ENCODE measurements at places on chromosomes 3 and 15.

DNA sequence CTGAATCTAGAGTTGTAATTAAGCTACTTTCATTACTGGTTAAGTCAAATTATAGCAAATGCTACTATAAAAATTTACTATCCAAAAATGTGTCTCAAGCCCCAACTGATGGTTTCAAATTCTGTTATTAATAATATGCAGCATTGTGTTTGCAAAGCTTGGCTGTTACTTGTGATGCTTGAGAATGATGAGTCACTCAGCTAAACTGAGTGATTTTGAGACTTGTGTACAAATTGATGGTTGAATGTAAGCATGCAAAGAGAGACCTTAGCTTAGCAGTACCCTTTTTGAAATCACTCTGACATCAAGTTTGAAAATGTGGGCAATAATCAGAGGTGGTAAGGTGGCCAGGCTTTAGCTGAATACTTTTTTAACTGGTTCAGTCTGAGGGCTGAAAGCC lies 27.6 kb downstream of the OPA1 start:
- no peak for DNase-seq

DNA sequence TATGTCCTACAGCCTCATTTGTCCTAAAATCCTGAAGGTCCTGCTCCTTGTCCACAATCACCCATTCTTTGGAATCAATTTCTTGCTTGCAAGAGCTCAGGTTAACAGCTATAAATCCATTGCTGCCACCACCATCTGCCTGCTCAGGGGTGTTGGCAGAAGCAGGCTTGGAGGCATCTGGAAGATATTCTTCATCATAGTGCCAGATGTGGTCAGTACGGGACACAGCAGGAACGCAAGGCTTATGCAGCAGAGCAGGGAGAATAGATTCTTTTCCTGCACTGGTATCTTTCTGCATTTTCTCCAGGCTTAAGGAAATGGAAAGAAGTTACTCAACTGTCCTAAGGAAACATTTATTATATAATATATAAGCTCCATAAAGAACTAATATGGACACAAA lies 38.5 kb upstream of the CDAN1 start:
- DNase-seq = no peak

GRCh38 chr15:71630475-71630809 lies 179.9 kb upstream of the NR2E3 start:
- no peak for DNase-seq

DNA sequence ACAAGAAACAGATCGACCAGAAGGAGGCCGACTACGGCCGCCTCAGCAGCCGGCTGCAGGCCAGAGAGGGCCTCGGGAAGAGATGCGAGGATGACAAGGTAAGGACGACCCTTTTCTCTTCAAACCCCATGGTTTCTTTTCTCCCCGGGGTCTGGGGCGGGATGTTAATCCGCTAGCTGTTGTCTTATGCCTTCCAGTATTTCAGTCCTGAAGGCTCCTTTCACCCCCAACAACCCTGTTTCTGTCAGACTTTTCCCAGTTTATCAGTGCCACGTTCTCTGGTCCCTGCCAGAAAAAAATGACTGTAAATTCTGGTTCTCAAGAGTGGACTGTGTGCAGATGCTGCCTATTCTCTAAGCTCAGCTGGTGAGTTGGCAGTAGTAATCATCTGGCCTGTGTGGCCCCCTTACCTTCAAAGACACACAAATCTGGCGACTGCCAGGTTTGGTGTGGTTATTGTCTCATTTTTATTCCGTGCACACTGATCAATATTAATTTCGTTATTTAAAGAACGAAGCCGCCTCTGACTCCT lies 806 bp downstream of the GOLM2 start:
- no peak for DNase-seq

GRCh38 chr3:190108804-190109203 lies 11.9 kb downstream of the P3H2 start:
- no peak for DNase-seq

DNA sequence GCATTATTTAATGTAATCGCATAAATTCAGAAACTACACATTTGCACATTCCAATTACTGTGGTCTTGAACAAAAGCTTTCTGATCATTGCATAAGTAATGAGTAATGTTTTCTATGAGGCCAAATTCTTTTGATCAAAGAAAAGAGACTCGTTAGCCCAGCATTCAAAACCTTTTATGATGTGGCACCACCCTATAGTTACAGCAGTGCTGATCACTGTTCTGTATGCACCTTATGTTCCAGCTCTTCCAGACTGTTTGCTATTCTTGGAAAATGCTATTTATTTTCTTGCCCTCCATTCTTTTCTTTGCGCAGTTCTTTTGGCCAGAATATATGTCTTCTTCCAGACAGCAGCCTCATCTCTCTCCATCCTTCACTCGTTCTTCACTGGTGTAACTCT lies 42.3 kb downstream of the MAP3K13 start:
- no peak for DNase-seq

- no peak for DNase-seq
Measured at GRCh38 chr3:152226176-152226575, 42.6 kb upstream of the MBNL1 start.

- DNase-seq = no peak
Measured at GRCh38 chr3:157142315-157142714, 17.6 kb downstream of the CCNL1 start.

DNA sequence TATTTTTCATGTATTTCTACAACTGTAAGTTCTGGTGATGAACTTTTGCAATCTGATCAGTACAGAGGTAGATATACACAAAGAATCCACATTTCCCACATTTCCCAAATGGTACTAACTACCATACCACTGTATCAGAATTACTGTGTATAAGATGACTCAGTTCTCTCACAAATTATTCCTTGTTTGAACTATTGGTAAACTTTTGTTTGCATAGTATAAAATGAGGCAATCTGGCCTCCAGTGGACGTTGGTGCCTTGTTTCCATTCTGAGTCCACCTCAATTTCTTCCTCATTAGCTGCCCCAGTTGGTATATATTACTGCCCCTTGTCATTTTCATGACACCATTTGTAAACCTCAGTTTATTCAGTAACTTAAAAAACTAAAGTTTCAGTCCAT lies 38.5 kb downstream of the SPTSSB start:
- no peak for DNase-seq

DNA sequence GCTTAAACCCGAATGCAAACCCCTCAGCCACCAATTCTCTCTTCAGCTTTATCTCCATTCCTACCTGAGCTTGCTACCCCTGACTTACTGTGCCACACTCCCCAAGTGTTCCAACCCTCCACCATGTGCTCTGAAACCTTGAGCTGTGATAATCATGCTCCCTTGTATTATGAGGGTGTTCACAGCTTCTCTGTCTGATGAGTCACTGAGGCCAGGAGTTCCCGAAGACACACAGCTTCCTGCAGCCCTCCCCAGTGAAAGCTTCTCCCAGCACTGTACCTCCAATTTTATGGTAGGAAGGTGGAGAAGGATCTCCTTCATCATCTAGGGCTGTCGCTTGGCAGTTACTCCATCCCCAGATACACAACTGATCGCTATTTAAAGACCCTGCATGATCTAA lies 24.9 kb downstream of the STAC start:
- DNase-seq = no peak

DNA sequence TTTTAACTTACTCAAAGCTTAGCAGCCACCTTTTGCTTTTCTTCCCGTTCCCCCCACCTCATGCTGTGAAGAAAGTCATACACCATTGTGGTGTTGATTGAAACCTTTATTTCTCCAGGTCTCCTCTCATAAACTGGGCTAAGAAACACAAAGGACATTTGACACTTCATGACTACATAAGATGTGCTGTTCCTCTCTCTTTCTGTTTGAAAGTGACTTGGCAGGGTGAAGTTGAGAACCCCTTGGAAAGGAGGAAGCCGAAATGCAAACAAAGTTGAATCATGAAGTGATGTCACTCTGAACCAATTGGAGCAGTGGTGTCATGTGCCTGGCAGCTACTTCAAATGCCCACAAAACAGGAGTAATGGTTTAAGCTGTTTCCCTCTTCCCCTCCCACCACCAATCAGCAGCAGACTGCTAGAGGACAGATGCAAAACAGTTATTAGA lies 174.7 kb downstream of the IGF1R start:
- no peak for DNase-seq

- no peak for DNase-seq
Measured at GRCh38 chr15:98981851-98982722, 25.5 kb downstream of the PGPEP1L start.

- DNase-seq = no peak
Measured at GRCh38 chr15:70575231-70576226, 187.8 kb downstream of the UACA start.

DNA sequence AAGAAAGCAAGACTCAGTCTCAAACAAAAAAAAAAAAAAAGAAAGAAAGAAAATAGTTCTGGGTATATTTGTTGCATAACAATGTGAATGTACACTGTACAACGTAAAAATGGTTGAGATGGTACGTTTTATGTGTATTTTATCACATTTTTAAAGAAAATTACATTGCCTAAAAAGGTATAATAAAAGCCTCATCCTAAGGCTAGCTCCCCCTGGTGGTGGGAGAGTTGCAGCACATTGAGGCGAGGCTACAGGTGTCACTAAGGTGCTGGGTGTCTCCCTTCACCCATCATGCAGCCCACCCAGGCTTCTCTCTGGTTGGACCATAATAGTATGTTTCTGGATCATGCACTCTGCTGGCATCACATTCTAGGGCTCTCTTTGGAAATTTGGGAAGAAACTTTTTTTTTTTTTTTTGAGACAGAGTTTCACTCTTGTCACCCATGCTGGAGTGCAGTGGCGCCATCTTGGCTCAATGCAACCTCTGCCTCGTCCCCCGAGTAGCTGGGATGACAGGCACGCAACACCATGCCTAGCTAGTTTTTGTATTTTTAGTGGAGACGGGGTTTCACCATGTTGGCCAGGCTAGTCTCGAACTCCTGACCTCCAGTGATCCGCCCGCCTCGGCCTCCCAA lies 12.4 kb upstream of the RAB11A start:
- DNase-seq = peak; percentile 82

DNA sequence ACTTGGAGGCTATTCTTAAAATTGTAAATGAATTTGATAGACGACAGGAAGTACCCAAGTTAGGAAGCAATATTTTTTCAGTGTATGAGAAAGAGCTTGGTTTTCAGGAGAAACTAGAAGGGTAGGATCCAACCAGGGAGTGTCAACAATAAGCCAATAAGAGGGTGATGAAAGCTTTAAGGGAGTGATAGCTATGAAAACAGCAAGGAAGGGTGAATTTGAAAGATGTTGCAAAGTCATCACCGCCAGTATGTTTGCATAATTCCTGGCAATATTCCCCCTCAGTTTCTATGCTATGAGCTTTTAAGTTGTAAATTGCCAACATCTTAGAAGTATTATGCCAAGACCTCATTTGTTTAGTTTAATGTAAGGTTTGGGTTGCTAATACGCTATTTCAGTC lies 11.8 kb upstream of the CSTA start:
- DNase-seq = no peak

DNA sequence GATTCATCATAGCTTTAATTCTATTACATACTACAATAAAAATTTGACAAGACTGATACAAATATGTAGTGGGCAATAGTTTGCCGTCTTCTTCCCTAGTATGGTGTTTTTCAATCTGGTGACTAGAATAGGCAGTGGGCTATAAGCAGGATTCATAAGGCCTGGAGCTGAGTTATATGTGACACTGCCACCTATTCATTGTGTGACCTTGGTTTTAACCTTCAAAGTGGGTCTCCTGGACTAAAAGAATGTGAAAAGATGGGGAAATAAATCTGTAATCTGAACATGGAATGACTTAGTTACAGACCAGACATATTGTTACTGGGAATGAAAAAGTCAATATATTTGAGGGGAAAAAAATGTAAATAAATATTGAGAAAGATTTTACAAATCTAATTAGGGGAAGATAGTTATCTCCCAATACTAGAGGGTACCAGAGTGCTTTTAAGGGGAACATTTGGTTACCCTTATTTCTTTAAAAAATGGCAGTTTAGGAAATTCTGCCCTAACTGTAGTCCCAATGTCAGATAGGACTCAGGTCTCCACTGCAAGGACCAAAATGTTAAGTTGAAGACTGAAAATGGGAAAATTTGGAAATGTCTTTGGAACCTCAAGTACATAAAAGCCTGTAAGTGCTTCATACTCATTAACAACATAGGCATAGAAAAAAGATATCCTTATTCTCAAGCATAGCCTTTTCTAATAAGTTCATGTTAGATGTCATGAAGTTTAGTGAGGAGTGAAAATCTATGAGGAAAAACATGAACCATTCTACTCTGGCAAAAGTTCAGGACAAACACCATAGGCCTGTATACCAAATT lies 10.7 kb upstream of the SETD5 start:
- no peak for DNase-seq

- no peak for DNase-seq
Measured at GRCh38 chr3:79994397-79994796, 226.6 kb upstream of the ROBO1 start.

- DNase-seq = no peak
Measured at GRCh38 chr3:60269377-60269776, 981.9 kb downstream of the FHIT start.

DNA sequence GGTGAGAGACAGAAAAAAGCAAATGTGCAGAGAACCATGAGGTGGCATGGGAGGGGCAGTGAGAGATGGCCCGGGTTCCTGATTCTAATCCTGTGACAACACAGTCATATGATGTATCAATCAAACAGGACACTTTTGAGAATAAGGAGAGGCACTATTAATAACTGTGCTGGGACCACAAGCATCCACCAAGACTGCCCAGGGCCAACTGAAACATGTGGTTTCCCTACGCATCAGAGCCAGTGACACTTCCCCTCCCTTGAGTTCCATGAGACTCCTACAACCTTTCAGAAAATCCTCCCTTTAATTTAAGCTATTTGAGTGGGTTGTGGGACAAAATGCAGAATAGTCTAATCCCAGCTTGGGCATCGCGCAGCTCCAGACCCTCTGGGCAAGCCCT lies 17.4 kb downstream of the SH3BP5 start:
- no peak for DNase-seq

GRCh38 chr3:194572944-194573491 lies 60.2 kb downstream of the TMEM44 start:
- DNase-seq = no peak

- peak; percentile 67 for DNase-seq
Measured at GRCh38 chr3:55487381-55488241, 505 bp upstream of the WNT5A start.

DNA sequence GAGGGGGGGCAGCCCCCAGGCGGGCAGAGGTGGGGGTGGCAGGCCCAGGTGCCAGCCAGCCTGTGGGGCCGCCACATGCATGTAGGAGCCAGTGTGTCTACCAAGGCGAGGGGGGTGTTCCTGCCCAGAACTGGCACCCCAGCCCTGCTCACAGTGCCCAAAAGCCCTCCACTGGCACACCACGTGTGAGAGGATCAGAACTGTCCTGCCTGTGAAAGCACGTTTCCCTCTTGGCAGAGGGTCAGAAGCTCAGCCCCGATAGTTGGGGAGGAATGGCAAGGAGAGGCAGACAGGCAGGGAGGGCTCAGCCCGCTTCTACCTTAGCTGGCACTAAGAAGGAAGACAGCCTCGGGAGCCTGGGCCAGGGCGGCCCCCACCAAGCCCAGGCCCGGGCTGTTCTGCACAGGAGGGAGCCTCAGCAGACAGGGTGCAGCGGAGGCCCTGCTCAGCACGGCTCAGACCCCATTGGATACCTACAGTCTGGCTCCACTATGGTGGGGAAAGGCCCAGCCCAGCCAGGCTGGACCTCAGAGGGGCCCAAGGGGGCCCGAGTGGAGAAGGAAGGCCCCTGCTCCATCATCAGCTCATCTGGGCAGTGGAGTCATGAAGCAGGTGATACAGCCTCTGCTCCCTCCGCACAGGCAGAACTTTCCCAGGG lies 84.8 kb upstream of the LINGO1 start:
- peak; percentile 52 for DNase-seq

- DNase-seq = no peak
Measured at GRCh38 chr3:58058361-58059263, 50.4 kb downstream of the FLNB start.

- no peak for DNase-seq
Measured at GRCh38 chr15:34107315-34107714, 5.4 kb downstream of the PGBD4 start.

- no peak for DNase-seq
Measured at GRCh38 chr15:91711384-91712033, 142.0 kb upstream of the SLCO3A1 start.

Data from Right ventricle myocardium inferior (tissue), 1 donor.